ENCODE measurements at places on chromosomes 12 and 14. TPM values are rescaled to one million over a fixed set of nuclear protein-coding genes. Genes with fewer than 3 reads are reported as not detected.

DNAH10 gene
- 0.28 TPM for total RNA-seq

GSC gene
- not detected for total RNA-seq

KIF5A gene
- 1.6 TPM for total RNA-seq

CHGA gene
- total RNA-seq: not detected

CLMN gene
- 3.7 TPM for total RNA-seq

STON2 gene
- total RNA-seq: not detected

ZDHHC22 gene
- not detected for total RNA-seq

C1QL4 gene
- not detected for total RNA-seq

CATSPERB gene
- total RNA-seq: 2.3 TPM

GUCY2C gene
- not detected for total RNA-seq

SINHCAF gene
- 74.7 TPM for total RNA-seq

CD4 gene
- total RNA-seq: 3.0 TPM

B4GALNT3 gene
- 4.3 TPM for total RNA-seq

MAP3K9 gene
- 8.9 TPM for total RNA-seq

FOXG1 gene
- total RNA-seq: not detected

CHFR gene
- 96.1 TPM for total RNA-seq

NGB gene
- not detected for total RNA-seq

AP4S1 gene
- 10.2 TPM for total RNA-seq

SLC15A4 gene
- 25.8 TPM for total RNA-seq

EPYC gene
- not detected for total RNA-seq
